ENCODE measurements at places on chromosomes 13 and 19. TPM values are rescaled to one million over a fixed set of nuclear protein-coding genes. Genes with fewer than 3 reads are reported as not detected.

DNA sequence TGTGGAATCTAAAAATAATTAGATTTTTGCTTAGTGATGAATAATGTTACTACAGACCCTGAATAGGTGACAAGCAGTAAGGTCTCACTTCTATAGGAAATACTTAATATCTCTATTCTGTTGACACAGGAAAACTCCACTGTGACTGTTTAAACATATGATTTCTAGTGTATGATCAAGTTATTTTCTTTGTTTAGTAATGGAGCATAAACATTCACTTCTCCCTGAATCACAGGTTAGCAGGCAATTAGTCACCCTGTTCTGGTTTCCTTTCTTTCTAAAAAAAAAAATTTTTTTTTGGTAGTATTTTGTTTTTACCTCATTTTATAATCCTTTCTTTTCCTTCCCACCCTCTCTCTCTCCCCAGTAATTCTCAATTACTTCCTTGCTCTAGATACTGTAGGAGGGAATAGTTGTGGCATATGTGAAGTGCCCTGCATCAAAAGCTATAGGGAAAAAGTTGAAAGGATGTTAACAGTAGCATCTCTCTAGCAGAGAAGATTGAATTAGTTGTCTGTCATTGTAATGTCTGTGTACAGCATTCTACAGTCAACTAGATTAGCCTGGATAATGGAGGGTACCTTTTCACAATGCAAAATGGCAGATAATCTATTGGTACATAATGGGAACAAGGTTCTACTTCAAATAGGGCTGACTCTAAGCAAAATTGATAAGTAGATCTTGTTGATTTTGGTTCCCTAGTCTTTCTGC, 3.5 kb downstream of the HS6ST3 start:
- no peak for DNase-seq

GRCh38 chr13:28099396-28100149, 803 bp downstream of the FLT3 start:
- no peak for DNase-seq

DNA sequence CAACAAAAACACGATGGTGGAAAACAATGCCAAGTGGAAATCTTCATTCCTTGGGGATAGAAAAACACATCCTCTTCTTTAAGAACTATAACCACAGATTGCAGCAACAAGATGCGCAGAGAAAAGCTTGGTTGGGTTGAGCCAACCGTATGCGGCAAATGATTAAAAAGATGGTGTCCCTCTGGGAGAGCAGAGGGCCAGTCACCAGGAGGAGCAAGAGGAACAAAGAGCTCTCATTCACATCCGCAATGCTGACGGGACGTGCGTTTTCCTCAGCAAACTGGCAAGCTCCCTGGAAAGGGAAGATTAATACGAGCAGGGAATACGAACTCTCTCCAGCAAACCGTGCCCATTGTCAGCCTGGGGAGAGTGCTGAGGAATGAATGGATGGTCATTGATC, 141.6 kb downstream of the KATNAL1 start:
- DNase-seq, result no peak

The CARD8 gene
- total RNA-seq, result 55.1 TPM

GRCh38 chr19:31315652-31316051, 33.6 kb downstream of the TSHZ3 start:
- DNase-seq, result no peak

The PRRG2 gene
- 1.3 TPM for total RNA-seq
